ENCODE measurements at places on chromosomes 4 and X. TPM values are rescaled to one million over a fixed set of nuclear protein-coding genes. Genes with fewer than 3 reads are reported as not detected.

DNA sequence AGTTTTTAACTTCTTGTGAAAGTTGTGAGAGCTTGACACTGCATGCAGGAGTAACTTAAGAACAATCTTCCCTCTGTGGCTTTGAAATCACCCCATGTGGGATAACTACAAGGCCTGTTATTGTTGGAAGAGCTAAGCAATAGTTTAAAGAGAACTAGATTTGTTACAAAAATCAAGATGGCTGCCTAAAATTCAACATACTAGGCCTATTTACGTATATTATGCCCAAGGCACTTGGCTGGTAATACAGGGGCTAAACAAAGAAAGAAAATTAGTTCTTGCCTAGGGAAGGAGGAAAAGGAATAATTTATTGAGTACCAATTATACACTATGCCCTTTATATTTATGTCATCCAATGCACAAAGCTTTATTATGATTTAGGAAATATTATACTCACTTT lies 36.1 kb downstream of the DMD start:
- DNase-seq = no peak

The PLP1 gene
- 5.1 TPM for polyA plus RNA-seq

The FAM9B gene
- 0.07 TPM for polyA plus RNA-seq

The TLR1 gene
- 10.1 TPM for polyA plus RNA-seq
